ENCODE measurements at places on chromosomes 5 and 9.

DNA sequence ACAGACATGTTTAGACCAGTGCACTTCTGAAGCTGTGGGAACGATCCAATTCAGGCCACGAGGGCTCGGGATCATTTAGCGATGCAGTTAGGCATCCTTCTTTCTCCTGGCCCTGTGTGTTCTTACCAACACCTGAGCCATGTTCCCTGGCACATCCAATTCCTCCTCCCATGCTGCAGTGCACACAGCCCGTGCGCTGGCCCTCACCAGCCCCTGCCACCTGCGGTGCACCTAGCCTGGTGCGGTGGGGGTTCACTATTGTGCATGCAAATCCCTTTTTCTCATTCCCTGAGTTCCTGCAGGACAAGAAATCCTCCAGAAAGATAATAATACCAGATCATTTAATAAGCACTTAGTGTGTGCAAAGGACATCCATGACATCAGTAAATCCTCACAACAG, 53.5 kb downstream of the NEURL1B start:
- DNase-seq = no peak

GRCh38 chr9:76756268-76756640, 8.0 kb upstream of the PCA3 start:
- DNase-seq = peak; percentile 63

GRCh38 chr9:129146441-129146941, 31.6 kb downstream of the IER5L start:
- DNase-seq = no peak

DNA sequence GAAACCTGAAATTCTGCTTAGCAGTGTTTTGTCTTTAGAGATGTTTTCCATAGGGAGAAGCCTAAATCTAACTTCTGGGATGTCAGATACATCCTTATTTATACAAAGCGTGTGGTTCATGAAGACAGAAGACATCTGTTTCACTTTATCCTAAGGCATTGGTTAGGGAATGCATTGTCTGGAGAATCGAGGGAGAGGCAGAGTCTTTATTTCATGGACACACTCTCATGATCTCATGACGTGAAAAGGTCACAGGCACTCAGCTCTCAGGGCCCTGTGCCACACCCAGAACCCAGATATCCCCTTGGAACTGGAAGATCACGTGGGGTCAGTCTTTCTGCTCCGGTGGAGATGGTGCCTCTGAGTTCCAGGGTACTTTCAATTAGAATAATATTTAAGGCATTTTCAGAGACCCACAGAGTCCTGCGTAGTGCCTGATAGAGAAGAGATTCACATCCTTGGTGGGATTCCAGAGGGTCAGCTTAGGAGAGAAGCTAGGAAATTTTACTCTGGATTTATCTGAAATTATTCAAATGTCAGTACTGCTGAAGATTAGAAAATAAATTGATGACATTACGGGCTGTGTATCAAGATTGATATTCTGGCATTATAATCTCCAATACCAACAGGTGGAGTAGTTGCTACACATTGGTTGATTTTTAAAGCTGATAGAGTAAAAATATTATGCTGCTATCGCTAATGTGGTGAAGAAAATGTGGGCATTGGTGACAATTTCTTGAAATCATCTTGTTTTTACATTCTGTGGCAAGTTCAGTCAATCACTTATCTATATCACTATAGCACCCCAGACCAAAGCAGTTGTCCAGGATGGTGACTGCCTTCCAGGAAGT, 378.3 kb downstream of the MTRR start:
- no peak for DNase-seq

DNA sequence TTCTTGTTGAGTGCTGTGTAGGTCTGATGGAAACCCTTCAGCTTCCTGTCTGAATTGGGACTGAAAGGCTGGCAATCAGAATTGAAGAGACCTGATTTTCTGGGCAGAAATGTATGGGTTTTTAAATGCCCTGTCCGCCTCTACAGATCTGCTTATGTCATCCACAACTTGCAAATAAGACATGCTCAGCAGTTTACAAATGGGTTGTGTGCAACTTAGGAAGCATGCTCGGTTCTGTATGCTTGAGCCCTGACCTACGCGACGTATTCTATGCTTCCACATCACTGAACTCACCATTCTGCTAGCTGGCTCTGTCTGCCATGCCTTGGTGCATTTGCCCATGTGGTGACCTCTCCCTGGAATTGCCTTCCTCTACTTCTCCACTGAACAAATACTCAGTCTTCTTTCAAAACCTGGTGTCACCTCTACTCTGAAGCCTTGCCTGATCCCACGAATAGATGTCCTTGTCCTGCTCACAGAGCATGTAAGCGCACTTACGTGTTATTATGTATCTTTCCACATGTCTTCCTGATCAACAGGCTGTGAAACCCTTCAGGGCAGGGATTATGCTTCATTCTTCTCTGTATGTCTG, 194.2 kb downstream of the ERCC6L2 start:
- DNase-seq = no peak

DNA sequence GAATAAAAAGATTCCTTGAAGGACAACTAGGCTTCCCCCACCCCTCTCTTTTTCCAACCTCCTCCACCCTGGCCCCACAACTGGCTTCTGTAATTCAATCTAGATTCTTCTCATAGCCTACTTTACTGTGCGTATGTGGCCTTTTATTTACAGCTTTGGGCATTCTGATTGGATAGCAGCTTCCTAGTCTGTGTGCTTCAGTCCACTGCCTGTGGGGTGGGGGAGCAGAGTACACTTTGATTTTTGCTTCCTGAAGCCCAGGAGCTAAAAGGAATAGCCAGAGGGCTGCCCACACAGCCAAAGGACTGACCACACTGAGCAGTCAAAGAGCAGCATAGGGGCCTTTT, 30.4 kb downstream of the RUSC2 start:
- no peak for DNase-seq

GRCh38 chr5:2193542-2194235, 311.0 kb upstream of the IRX4 start:
- no peak for DNase-seq

DNA sequence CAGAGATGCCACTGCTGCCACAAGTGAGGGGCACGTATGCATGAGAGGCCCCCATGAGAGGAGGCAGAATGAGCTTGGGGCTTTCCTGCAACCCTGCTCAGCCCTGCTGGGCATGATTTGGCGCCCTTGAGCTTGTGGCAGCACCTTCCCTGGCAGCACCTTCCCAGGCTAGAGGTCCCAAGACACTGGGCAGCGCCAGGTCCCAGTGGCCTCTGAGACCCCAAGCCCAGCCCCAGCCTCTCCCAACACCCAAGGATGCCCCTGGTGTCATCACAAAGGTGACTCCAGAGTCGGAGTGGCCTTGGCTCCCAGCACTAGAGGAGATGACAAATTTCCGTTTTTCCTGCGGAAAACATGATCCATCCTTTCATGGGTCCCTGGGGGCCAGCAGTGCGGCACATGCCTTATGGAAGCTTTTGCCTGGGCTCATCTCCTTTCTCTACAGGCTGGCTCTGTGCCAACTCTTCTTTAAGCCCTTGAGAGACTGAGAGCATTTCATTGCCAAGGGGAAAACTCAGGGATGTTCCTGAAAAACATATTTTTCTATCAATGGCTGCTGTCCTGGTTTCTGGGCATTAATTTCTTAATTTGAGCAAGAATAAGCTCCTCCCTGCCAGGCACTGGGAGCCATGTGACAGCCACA, 77.1 kb upstream of the ADAMTS2 start:
- DNase-seq = no peak

DNA sequence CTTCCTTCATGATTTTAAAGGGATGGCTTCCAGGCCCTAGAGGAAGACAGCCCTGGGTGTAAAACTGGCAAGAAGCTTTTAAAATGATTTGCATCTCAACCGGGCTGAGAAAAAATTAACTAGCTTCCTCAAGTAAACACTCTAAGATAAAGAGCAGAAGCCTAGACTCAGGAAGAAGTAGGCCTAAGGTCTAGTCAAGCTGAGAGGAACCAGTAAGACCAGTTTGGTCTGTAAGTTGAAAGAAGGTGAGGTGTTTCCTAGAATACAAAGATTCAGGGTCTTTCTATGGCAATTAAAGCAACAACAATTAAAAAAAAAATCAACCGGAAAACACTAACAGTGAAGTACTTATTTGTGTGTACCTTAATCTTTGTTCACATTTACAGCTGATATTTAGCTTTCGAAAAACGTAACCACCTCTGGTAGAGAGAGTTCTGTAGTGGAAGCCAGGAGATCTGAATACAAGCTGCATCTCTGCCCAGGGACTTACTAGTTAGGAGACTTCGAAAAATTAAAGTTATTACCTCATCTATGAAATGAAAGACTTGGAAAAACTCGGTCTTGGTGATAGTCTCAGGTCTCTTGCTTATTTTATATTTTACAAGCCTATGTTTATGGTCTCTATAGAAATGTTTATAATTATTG, 75.7 kb downstream of the TUSC1 start:
- no peak for DNase-seq

- no peak for DNase-seq
Measured at GRCh38 chr9:116765011-116765410, 77.9 kb downstream of the TRIM32 start.

GRCh38 chr5:16450163-16450562, 15.4 kb downstream of the ZNF622 start:
- DNase-seq = no peak

GRCh38 chr9:35540315-35540714, 50.4 kb downstream of the RUSC2 start:
- no peak for DNase-seq

DNA sequence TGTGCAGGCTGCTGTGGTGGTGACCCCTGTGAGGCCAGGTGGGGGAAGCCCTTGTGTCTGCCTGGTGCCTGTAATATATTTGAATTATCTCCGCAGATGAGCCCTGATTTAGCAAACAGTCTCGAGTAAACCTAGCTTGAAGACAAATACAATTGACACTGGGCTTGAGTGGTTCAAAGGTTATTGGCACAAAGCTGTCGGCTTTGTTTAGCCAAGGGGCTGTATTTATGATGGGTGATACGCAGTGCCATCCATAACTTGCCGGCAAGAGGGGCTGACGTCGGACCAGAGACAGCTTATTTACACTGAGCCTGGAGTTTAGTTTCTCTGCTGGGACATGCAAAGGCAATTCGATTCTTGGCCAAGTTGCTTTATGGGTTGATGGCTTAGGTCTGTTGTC, 20.0 kb upstream of the PITX1 start:
- no peak for DNase-seq

DNA sequence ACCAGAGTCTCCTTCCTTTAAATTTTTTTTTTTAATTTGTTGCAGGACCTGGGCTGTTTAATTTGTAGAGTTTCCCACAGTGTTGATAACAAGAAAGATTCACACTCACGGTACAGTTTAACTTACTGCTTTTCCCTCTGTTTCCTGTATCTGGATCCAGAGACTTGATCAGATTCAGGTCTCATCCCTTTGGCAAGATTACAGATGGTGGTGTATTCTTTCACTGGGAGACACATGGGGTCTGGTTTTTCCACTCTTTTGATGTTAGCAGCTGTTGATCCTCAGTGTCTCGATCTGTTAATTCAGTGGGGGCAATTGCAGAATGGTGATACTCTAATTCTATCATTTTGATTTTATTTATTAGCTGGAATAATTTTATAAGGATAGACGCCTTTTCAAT, 75.4 kb upstream of the TNFAIP8 start:
- no peak for DNase-seq

GRCh38 chr9:16883586-16883985, 13.1 kb upstream of the BNC2 start:
- DNase-seq = no peak

All from NB4 (cell line).